Osteocyte (in vitro differentiated cells): ENCODE measurements at places on chromosomes 4 and X.

GRCh38 chr4:2413821-2414610, 4.4 kb downstream of the ZFYVE28 start:
- DNase-seq, result no peak
- H3K27me3 ChIP-seq, result peaks cover 33% of the 10 kb centered on the region
- no peak overlapping the region for H3K4me3 ChIP-seq

GRCh38 chr4:186984105-186984644, 260.5 kb upstream of the FAT1 start:
- H3K4me1 ChIP-seq, result peaks cover 17% of the 10 kb centered on the region
- H3K4me3 ChIP-seq, result no peak overlapping the region
- no peaks in the 10 kb centered on the region for H3K27me3 ChIP-seq
- DNase-seq, result no peak
- H3K36me3 ChIP-seq, result no peaks in the 10 kb centered on the region
- no peak overlapping the region for H3K27ac ChIP-seq

GRCh38 chrX:41441934-41442823, 5.0 kb upstream of the NYX start:
- no peaks in the 10 kb centered on the region for H3K27me3 ChIP-seq
- H3K4me3 ChIP-seq, result peak overlapping the region; percentile 65
- H3K36me3 ChIP-seq, result no peaks in the 10 kb centered on the region
- peak overlapping the region; percentile 76 for H3K27ac ChIP-seq
- peak; percentile 91 for DNase-seq
- peaks cover 7% of the 10 kb centered on the region for H3K4me1 ChIP-seq

GRCh38 chr4:21192367-21192766, 492.1 kb downstream of the PACRGL start:
- no peaks in the 10 kb centered on the region for H3K4me1 ChIP-seq
- no peak for DNase-seq
- H3K27ac ChIP-seq, result no peak overlapping the region

GRCh38 chr4:119709418-119709817, 80.8 kb upstream of the PDE5A start:
- no peak overlapping the region for H3K4me3 ChIP-seq
- no peaks in the 10 kb centered on the region for H3K36me3 ChIP-seq
- peaks cover 5% of the 10 kb centered on the region for H3K4me1 ChIP-seq
- no peak for DNase-seq
- no peak overlapping the region for H3K27ac ChIP-seq

GRCh38 chrX:18422325-18422724, 3.1 kb upstream of the CDKL5 start:
- H3K4me1 ChIP-seq, result peaks cover 22% of the 10 kb centered on the region
- H3K27ac ChIP-seq, result peak overlapping the region; percentile 66
- H3K36me3 ChIP-seq, result no peaks in the 10 kb centered on the region
- no peaks in the 10 kb centered on the region for H3K27me3 ChIP-seq
- no peak overlapping the region for H3K4me3 ChIP-seq
- peak; percentile 27 for DNase-seq

GRCh38 chrX:139187738-139188137, 342.8 kb upstream of the F9 start:
- no peaks in the 10 kb centered on the region for H3K36me3 ChIP-seq
- no peak for DNase-seq
- H3K27ac ChIP-seq, result no peak overlapping the region
- H3K4me3 ChIP-seq, result no peak overlapping the region

GRCh38 chr4:7978907-7979651, 39.4 kb upstream of the AFAP1 start:
- H3K4me3 ChIP-seq, result no peak overlapping the region
- H3K36me3 ChIP-seq, result no peaks in the 10 kb centered on the region
- H3K27ac ChIP-seq, result no peak overlapping the region

DNA sequence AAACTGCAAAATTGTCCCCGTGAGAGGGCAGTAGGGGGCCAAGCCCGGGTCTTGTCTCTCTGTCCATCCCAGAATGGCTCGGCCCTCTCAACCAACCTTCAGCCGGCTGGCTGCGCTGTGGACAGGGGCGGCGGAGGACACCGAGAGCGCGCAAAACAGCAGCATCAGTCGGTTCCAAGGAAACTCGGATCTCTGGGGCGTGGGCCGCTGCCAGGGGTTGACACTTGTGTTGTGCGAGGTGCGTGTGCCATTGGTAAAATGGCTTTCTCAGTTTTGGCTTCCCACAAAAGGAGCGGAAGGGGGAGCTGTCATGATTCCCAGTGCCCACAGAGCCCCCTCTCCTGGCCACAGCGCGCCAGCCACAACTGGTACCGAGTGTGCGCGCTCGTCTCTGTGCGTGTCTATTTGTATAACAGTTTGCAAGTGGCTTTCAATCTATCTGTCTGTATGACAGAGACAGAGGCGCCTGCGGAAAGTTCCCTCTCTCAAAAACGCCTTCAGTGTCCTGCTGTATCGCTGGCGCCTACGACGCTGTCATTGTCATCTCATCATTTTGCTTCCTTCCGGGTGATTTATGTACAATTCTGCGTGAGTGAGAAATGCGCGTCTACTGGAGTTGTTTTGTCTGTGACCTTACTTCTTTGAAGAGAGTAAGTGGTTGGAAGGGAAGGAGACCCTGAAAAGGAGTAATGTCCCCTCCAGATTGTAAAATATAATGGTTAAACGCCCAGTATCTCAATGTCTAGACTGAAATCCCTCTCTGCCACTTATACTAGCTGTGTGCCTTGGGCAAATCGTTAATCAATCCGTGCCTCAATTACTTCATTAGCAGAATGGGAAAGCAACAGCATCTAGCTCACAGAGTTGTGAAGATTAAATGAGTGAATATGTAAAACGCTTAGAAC, 1.8 kb downstream of the DKK2 start:
- no peaks in the 10 kb centered on the region for H3K27me3 ChIP-seq
- H3K36me3 ChIP-seq, result no peaks in the 10 kb centered on the region
- H3K4me3 ChIP-seq, result peak overlapping the region; percentile 98
- peak; percentile 91 for DNase-seq
- H3K4me1 ChIP-seq, result peaks cover 48% of the 10 kb centered on the region
- H3K27ac ChIP-seq, result peak overlapping the region; percentile 96

GRCh38 chrX:65195621-65196020, 219.4 kb upstream of the ZC4H2 start:
- H3K4me3 ChIP-seq, result no peak overlapping the region
- H3K36me3 ChIP-seq, result no peaks in the 10 kb centered on the region
- H3K27me3 ChIP-seq, result no peaks in the 10 kb centered on the region

DNA sequence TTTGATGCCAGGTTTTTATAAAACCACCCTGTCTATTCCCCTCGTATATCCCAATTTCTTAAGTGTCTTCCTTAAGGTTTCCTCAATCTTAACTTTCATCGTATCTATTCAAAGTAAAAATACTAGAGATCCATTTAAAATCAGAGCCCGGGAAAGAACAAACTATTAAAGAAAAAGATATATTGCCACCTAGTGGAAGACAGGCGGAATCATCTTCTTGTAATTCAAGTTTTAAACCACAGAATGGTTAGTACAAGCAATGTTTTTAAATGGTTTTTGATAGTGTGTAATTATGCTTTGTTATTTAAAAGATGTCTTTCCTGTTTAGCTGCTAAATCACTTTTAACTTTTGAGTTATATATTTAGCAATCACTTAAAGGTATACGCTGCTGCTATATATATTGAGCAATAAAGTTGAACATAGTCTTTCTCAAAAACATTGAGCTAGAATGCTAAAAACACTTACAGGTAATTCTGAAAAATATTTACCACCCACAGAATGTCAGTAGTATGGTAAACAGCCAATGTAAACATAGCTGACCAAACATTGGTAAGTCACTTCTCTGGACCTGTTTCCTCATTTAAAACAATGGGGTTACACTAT, 18.2 kb downstream of the PRDM8 start:
- H3K27ac ChIP-seq, result no peak overlapping the region
- H3K4me1 ChIP-seq, result peaks cover 1% of the 10 kb centered on the region
- peaks cover 75% of the 10 kb centered on the region for H3K27me3 ChIP-seq
- H3K36me3 ChIP-seq, result no peaks in the 10 kb centered on the region
- no peak overlapping the region for H3K4me3 ChIP-seq

DNA sequence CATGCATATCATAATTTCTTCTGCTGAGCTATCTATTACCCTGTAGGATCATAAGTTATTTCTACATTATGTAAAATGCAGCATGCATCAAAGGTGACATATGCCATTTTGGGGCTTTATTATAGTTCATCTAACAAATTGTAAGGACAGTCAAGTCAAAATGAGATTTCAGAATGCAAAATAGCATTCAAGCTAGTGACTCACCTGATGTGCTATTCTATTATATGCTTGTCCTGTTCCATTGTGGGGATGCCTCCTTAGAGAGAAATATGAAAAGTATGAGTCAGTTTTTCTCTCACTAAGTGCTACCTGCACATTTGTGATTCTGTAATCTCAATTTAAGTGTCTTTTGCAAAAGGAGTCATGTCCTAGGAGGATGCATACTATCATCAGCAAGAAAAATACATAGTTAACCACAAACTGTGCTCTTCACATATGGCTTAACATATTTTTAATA, 647.0 kb upstream of the PCDH10 start:
- H3K27ac ChIP-seq, result no peak overlapping the region
- no peak overlapping the region for H3K4me3 ChIP-seq
- DNase-seq, result no peak
- no peaks in the 10 kb centered on the region for H3K36me3 ChIP-seq
- H3K27me3 ChIP-seq, result no peaks in the 10 kb centered on the region

DNA sequence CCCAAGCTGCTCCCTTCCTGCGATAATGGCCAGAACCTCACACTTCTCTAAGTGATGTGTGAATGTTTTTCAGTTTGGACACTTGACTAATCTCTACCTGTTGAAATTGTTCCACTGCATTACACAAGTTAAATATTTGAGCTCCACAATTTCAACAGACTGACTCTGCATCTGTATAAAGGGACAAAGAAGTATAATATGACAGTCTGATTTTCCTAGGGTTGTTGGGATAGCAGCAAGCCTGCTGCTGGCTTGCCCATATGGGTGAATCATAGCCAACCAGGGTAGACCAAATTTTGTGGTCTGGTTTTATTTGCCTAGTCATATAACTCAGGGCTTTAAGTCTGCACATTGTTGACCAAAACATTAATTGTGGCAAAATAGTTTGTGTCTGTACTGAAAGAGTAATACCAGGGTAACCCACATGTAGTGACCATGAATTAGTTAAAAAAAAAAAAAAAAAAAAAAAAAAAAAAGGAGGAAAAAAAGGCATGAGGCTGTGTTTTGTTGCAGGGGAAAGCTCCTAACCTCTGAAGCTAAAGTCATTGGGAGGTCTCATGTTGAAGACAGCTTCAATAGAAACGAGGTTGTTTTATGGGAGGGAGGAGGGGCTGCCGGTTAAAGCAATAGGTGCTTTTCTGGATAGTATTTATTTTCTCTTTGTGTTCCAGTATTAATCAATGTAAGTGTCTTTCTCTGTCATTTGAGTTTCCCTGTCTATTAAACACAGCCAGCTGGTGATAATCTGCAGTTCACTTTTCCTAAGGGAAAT, 534.2 kb downstream of the RAB28 start:
- H3K4me1 ChIP-seq, result peaks cover 2% of the 10 kb centered on the region
- H3K27ac ChIP-seq, result peak overlapping the region; percentile 23
- no peak for DNase-seq
- H3K36me3 ChIP-seq, result no peaks in the 10 kb centered on the region
- no peaks in the 10 kb centered on the region for H3K27me3 ChIP-seq

GRCh38 chr4:56129431-56129861, 180.7 kb downstream of the CEP135 start:
- H3K27ac ChIP-seq, result no peak overlapping the region
- H3K27me3 ChIP-seq, result no peaks in the 10 kb centered on the region
- H3K36me3 ChIP-seq, result no peaks in the 10 kb centered on the region
- H3K4me3 ChIP-seq, result no peak overlapping the region

DNA sequence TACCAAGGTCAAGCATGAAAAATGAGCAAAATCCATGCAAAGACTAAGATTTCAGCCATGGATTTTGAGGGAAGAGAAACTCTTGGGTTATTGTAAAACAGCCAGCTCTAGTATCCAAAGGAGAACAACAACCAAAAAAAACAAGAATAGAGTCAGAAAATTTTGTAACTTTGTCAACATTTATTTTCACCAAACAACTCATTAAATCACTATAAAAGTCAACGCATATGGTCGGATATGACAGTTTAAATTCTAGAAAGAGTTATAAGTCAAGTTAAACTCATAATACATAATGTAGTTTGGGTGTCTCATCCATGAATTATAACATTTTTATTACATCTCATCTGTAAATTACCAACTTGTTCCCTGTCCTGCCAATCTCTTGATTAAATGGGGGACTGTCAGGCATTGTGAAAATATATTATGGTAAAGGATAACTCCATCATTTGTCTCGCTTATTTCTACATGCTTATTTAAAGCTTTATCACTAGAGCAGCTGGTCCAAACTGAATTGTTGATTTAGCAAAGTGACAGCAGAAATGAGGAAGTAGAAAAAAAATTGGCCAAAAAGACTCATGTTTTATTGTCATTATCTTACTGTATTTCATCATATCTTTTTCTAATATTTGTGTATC, 224.8 kb upstream of the NOCT start:
- no peak overlapping the region for H3K27ac ChIP-seq
- H3K4me1 ChIP-seq, result no peaks in the 10 kb centered on the region
- no peaks in the 10 kb centered on the region for H3K27me3 ChIP-seq

DNA sequence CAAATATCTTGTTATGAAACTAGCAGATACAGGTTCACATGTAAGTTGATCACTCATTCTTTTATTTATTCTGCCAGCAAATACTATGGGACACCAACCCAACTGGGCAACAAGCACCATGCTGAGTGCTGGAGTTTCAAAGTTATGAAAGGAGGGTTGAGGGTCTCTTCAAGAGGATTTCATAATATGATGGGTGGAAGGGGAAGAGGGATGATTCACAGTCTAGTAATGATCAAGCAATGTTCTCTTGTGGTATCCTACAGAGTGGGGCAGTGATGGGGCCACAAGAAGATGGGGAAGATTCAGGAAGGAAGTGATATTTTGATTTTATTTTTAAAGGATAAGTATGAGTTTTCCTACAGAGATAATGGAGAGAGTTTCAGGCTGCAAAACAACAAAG, 46.2 kb upstream of the TXK start:
- no peak for DNase-seq
- H3K4me1 ChIP-seq, result peaks cover 13% of the 10 kb centered on the region
- H3K36me3 ChIP-seq, result no peaks in the 10 kb centered on the region
- H3K27ac ChIP-seq, result no peak overlapping the region
- no peak overlapping the region for H3K4me3 ChIP-seq

- H3K27ac ChIP-seq, result no peak overlapping the region
- no peak overlapping the region for H3K4me3 ChIP-seq
- no peaks in the 10 kb centered on the region for H3K27me3 ChIP-seq
- H3K36me3 ChIP-seq, result no peaks in the 10 kb centered on the region
- no peaks in the 10 kb centered on the region for H3K4me1 ChIP-seq
Measured at GRCh38 chrX:97367125-97367524, 483.4 kb downstream of the RPA4 start.

- H3K27me3 ChIP-seq, result no peaks in the 10 kb centered on the region
- no peak overlapping the region for H3K4me3 ChIP-seq
- H3K27ac ChIP-seq, result no peak overlapping the region
- DNase-seq, result no peak
Measured at GRCh38 chrX:96909291-96909690, 25.6 kb downstream of the RPA4 start.

GRCh38 chrX:68415316-68415715, 18.0 kb downstream of the OPHN1 start:
- H3K27ac ChIP-seq, result peak overlapping the region; percentile 38
- H3K36me3 ChIP-seq, result peaks cover 3% of the 10 kb centered on the region
- H3K4me3 ChIP-seq, result no peak overlapping the region
- no peaks in the 10 kb centered on the region for H3K27me3 ChIP-seq
- H3K4me1 ChIP-seq, result peaks cover 6% of the 10 kb centered on the region

GRCh38 chrX:10617999-10618351, 2.4 kb downstream of the MID1 start:
- H3K27me3 ChIP-seq, result no peaks in the 10 kb centered on the region
- H3K36me3 ChIP-seq, result no peaks in the 10 kb centered on the region
- H3K4me1 ChIP-seq, result peaks cover 45% of the 10 kb centered on the region
- H3K4me3 ChIP-seq, result peak overlapping the region; percentile 80
- peak overlapping the region; percentile 91 for H3K27ac ChIP-seq
